ELR (cell line): ENCODE measurements at places on chromosomes 13 and 19.

GRCh38 chr19:38303517-38304351 is at the start of gene C19orf33:
TSS of gene C19orf33 (plus strand) at chr19:38304251. CDS start at chr19:38304262, 11 bp downstream.
- peak; percentile 44 for DNase-seq

GRCh38 chr19:58182577-58182988 is 278 bp upstream of the ZNF274 start:
- DNase-seq = no peak

- DNase-seq = no peak
Measured at GRCh38 chr13:31105856-31106255, 55.8 kb downstream of the HSPH1 start.

- DNase-seq = peak; percentile 86
Measured at GRCh38 chr19:39402346-39403300, 4.0 kb upstream of the ZFP36 start.

DNA sequence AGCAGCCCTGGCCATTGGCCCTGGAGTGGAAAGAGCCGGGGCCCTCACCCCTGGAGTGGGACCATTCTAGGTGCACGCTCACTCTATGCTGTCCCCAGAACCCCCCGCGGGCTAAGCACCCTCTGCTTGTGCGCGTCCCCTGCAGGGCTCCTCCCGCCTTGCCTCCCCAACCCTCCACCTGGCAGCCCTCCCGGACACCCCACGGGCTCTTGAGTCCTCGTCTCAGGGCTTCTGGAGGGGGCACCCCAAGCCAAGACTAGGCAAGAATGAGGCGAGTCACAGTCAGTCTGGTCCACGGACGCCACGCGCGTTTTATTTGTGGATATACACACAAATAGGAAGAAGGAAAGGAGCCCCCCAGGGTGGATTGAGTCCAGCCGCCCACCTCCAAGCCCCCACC is 7.0 kb upstream of the TMEM161A start:
- no peak for DNase-seq

- DNase-seq = no peak
Measured at GRCh38 chr13:111339366-111340143, 19.1 kb downstream of the TEX29 start.
